NCI-H69 (cell line): ENCODE measurements at places on chromosomes 3 and 15.

- no peak for DNase-seq
Observed at GRCh38 chr15:29093696-29094343, 175.8 kb downstream of the NSMCE3 start.

- no peak for DNase-seq
Observed at GRCh38 chr3:194382196-194382891, 12.8 kb upstream of the LRRC15 start.

DNA sequence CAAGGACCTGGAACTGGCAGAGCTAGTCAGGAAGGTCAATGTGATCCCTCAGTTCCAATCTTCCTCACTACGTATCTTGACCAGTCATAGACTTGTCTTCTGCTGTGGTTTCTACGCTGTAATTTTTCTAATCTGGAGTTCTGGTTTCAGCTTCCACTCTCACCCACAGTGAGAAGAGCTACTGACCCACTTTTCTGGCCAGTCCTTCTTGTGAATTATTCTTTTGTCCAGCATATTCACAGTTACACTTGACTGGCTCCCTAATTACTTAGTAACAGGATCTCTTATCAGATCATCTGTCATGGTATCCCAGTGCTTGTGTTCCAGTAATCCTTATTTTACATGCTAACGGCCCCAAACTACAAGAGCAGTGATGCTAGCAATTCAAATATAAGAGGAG is 72.4 kb upstream of the MME start:
- no peak for DNase-seq

DNA sequence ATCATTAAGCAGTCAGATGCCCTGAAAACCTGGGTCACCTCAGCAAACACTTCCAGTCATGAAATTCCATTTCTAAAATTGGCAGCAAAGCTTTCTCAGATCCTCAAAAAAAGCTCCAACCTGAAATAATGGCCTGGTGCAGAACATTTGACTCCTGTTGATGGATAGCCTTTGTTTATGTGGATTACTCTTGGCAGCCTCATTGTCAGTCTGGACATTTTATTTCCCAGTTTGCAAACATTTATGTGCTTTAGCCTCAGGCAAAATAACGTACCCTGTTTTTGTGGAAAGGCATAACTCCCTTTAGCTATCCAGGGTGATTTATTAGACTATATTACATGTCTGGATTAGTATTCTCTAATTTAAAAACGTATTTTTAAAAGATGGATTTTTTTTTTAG is 53.9 kb downstream of the PXYLP1 start:
- DNase-seq, result peak; percentile 59

- DNase-seq, result no peak
Observed at GRCh38 chr3:55868347-55868746, 381.2 kb upstream of the WNT5A start.

DNA sequence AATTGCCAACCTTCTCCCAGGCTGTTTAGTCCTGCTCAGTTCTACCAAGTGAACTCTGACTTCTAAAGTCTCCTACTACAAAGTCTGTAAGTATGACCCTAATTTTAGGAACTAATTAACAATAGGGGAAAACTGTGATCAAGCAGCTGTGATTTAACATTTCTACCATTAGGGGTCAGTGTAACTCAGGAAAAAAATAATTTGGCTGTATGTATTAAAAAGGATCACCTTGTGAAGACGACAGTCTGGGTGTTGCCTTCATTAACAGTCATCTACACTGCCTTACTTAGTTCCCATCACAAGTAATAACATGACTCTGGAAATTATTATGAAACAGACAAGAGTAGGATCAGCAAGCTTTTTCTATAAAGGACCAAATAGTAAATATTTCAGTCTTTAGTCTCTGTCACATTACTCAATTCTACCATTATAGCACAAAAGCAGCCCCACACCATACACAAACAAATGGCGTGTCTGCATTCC is 4.2 kb upstream of the NPHP3 start:
- DNase-seq, result peak; percentile 31

DNA sequence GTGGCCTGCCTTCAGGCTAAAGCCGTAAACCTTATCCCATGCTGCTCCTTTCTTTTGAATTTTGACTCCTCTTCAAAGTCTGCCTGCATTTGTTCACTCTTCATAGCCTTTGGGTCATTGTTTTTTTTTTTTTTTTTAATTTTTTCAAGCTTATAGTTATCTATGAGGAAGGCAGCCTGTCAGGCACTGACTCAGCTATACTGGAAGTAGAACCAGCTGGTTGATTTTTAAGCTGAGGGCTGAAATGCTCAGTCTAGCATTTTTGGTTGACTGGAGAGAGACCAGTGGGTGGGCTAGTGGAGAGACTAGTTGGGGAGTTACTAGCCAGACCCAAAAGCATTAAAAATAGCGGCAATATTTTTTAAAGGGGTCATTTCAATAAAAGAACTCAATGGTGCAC is 44.1 kb downstream of the C3orf20 start:
- DNase-seq, result no peak

GRCh38 chr3:151328298-151328995 is 902 bp downstream of the P2RY13 start:
- no peak for DNase-seq

- no peak for DNase-seq
Observed at GRCh38 chr15:96625256-96625655, 294.8 kb downstream of the NR2F2 start.

GRCh38 chr15:49023354-49023753 is 22.9 kb downstream of the SECISBP2L start:
- DNase-seq, result no peak

GRCh38 chr3:45054196-45054857 is 28.2 kb downstream of the CLEC3B start:
- no peak for DNase-seq

- DNase-seq, result no peak
Observed at GRCh38 chr15:90698629-90699028, 18.5 kb upstream of the BLM start.
